Natural killer cell treated with Interleukin-12 subunit alpha and Interleukin-12 subunit beta and Interleukin-15 and Interleukin-18, amount 100 ng/mL, for 72 hours (primary cell): ENCODE measurements at places on chromosomes 11 and 22. TPM values are rescaled to one million over a fixed set of nuclear protein-coding genes. Genes with fewer than 3 reads are reported as not detected.

DNA sequence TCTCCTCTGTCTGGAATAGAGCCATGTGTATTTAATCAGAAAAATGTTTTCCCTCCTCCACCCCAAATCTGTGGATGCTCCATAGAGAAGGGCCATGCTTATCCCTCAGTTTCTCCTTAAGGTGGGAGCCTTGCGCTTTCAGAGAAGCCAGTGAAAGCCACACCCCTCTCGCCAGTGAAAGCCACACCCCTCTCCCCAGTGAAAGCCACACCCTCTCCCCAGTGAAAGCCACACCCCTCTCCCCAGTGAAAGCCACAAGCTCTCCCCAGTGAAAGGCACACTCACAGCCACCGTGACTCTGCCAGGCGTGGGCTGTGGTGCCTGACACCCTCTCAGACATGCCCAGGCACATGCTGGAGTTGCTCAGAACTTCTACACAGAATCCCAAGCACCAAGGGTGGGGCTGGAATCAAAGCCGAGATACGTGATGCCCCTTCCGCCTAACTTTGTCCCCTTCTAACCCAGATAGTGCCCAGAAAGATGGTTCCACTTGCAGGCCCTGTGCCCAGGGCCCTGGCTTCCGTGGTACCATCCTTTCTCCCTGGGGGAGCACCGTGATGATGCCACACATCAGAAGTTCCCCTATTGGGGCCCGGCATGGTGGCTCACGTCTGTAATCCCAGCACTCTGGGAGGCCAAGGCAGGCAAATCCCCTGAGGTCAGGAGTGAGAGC, 16.5 kb upstream of the PRR5 start:
- H3K27me3 ChIP-seq, result no peaks in the 10 kb centered on the region
- H3K4me1 ChIP-seq, result peaks cover 35% of the 10 kb centered on the region
- H3K36me3 ChIP-seq, result no peaks in the 10 kb centered on the region
- H3K4me3 ChIP-seq, result peak overlapping the region; percentile 78
- peak; percentile 80 for DNase-seq

DNA sequence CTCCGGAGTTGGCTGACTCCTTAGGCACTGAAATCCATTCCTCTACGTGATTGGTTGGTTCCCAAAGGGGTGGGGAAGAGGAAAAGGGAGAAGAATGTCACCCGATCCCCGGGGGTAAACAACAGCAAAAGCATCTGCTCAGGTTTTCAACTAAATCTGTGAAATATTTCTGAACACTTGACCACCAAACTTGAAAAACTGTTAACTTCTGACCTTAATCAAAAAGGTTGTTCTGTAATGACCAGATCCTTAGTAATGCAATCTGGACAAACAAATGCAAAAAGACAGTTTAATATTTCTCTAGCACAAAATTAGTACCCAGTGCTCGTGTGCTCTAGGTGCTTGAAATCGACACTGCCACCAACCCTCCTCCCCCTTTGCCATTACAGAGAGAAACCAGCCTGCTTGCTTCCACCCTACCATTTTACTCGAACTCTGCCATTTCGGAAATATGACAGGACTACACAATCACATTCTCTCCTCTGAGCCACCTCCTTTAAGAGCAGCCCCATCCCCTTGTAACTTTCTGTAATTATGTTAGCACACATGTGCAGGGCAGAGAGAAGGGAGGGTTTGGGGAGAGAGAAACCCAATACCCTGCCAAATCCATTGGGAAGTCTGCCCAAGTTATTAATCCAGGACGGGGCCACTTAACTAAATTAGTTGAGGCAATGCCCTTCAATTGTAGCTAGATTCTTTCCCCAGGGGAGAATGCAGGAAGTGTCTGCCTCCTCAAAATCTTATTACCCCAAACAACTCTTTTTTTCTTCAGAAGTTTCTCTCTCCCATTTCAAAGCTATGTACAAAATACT, 113.8 kb downstream of the RBFOX2 start:
- no peak for DNase-seq
- no peaks in the 10 kb centered on the region for H3K4me1 ChIP-seq
- peaks cover 24% of the 10 kb centered on the region for H3K27me3 ChIP-seq
- H3K36me3 ChIP-seq, result no peaks in the 10 kb centered on the region
- H3K27ac ChIP-seq, result no peak overlapping the region
- no peak overlapping the region for H3K4me3 ChIP-seq

- H3K27ac ChIP-seq, result peak overlapping the region; percentile 96
- H3K4me1 ChIP-seq, result peaks cover 41% of the 10 kb centered on the region
- H3K27me3 ChIP-seq, result peaks cover 10% of the 10 kb centered on the region
- DNase-seq, result no peak
- peaks cover 36% of the 10 kb centered on the region for H3K36me3 ChIP-seq
These were observed 780 bp downstream of the TRIM44 start for GRCh38 chr11:35663408-35663702.

GRCh38 chr22:31295831-31296657, 3.8 kb upstream of the PIK3IP1 start:
- no peak overlapping the region for H3K27ac ChIP-seq
- no peak for DNase-seq
- peak overlapping the region; percentile 11 for H3K4me3 ChIP-seq
- no peaks in the 10 kb centered on the region for H3K36me3 ChIP-seq
- H3K4me1 ChIP-seq, result peaks cover 30% of the 10 kb centered on the region

DNA sequence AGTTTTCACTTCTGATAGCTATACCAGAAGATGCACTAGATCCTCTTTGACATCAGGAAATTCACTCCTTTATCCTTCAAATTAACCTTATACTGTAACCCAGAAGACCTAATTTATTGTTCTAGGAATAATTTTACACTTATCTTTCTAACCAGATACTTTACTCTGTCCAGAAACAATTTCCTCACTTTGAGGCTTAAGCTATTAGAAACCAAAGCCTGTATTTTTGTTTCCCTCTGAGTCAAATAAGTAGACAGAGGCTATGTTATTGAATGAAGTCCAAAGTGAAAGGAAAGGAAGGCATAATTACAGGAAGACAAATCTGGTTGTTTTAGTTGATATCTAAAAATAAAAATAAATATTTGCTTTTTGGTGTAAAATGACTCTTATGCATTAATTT, 2.2 kb downstream of the OR51V1 start:
- H3K4me3 ChIP-seq, result no peak overlapping the region
- H3K27ac ChIP-seq, result no peak overlapping the region
- H3K4me1 ChIP-seq, result no peaks in the 10 kb centered on the region
- no peak for DNase-seq

DNA sequence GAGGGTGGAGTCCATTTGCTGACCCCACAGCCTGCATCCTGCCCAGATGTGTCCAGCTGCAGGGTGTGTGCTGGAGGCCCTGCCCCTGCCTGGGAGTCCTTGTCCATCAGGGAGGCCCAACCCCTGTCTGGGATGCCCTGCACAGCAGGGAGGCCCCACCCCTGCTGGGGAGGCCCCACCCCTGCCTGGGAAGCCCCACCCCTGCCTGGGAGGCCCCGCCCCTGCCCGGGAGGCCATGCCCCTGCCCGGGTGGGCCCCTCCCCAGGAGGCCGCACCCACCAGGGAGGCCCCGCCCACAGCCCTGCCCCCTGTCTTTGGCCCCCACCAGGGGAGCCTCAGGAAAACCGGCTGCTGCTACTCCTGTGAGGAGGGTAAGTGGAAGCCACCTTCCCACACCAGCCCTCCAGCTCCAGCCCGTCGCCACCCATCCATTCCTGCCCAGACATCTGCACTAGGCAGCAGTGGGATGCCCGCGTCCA, 37.2 kb downstream of the MUC5B start:
- no peaks in the 10 kb centered on the region for H3K36me3 ChIP-seq
- H3K4me1 ChIP-seq, result peaks cover 14% of the 10 kb centered on the region
- H3K27me3 ChIP-seq, result no peaks in the 10 kb centered on the region
- no peak overlapping the region for H3K27ac ChIP-seq

DNA sequence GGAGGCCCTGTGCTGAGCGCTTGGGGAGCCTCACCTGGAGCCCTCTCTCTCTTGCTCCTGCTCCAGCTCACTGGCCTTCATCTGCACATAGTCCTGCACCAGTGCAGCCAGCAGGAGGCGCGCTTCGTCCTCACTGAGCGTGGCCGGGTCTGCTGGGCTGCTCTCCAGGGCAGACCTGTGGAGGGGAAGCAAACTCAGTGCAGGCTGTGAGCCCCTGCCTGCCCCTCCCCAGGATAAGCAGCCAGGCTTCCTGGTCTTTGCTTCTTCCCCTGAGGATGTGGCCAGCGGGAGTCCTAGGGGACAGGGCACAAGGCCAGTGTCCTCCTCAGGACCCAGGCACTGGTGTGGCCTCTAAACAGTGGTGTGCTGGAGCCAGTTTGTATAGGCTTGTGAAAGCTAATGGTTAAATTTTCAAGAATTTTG, 2.2 kb downstream of the CALCA start:
- peaks cover 20% of the 10 kb centered on the region for H3K4me1 ChIP-seq
- no peak overlapping the region for H3K4me3 ChIP-seq
- no peaks in the 10 kb centered on the region for H3K36me3 ChIP-seq
- no peak for DNase-seq

DNA sequence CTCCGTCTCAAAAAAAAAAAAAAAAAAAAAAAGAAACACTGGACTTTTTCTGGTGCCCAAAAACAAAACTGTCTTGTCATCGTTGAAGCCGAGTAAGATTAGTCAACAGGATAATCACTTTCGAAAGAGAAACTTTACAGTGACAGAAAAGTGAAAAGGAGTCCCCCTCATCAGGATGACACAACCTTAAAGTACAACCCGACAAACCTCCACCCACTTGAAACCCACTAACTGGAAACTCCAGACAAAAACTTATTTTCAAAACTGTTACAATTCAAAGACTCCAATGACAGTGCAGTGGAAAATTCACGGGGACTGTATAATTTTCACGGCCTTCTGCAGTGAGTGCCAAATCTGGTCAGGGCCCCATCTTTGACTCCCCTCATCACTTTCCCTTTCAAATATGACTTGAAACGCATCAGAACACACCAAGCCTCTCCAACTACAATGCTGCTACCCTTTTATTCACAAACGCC, 1.3 kb downstream of the DENND5A start:
- peak overlapping the region; percentile 99 for H3K27ac ChIP-seq
- H3K4me1 ChIP-seq, result peaks cover 39% of the 10 kb centered on the region
- H3K4me3 ChIP-seq, result peak overlapping the region; percentile 95
- peaks cover 6% of the 10 kb centered on the region for H3K27me3 ChIP-seq
- peaks cover 5% of the 10 kb centered on the region for H3K36me3 ChIP-seq

Gene MMP8
- total RNA-seq, result not detected

Gene SLC43A1
- total RNA-seq, result 16.5 TPM

Gene RASGRP2
- total RNA-seq, result 13.6 TPM

Gene CCS
- total RNA-seq, result 29.0 TPM

Gene OR5A1
- not detected for total RNA-seq

Gene PTPN5
- total RNA-seq, result not detected
